Left colon (tissue), 2 donors: ENCODE measurements at places on chromosomes 3 and 15.

DNA sequence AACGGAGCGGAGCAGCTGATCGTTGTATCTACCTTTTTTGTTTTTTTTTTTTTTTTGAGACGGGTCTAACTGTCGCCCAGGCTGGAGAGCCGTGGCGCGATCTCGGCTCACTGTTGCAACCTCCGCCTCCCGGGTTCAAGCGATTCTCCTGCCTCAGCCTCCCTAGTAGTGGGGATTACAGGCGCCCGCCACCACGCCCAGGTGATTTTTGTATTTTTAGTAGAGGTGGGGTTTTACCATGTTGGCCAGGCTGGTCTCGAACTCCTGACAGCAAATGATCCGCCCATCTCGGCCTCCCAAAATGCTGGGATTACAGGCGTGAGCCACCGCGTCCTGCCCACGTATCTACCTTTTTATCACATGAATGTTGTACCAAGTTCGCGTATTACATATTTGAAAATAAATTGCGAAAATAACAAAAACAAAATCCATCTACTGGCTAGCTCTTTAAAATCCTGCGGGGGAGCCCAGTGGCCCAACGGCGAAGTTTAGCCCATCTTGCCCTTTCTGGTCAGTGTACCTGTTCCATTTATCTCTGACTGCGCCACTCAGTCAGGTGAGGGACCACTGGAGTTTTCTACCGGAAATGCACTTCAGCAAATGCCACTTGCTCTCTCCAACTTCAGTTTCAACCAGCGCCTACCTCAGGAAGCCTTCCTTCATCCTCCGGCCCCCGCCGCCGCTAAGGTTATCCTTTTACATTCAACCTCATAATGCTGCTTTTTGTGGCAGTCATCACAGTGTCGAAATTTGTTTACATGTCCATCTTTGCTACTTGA lies 1.2 kb upstream of the EIF3J start:
- DNase-seq, result peak; percentile 33

DNA sequence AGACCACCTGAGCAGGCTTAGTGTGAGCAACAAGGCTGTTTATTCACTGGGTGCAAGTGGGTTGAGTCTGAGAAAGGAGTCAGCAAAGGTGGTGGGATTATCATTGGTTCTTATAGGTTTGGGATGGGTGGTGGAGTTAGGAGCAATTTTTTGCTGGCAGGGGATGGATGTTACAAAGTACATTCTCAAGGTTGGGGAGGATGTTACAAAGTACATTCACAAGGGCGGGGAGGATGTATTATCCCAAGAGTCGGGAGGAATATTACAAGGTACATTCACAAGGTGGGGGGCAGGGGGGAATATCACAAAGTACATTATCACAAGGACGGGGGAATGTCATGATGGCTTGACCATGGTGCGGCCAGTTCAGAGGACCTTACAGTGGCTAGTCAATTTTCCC lies 32.9 kb upstream of the OSBPL11 start:
- no peak for DNase-seq

DNA sequence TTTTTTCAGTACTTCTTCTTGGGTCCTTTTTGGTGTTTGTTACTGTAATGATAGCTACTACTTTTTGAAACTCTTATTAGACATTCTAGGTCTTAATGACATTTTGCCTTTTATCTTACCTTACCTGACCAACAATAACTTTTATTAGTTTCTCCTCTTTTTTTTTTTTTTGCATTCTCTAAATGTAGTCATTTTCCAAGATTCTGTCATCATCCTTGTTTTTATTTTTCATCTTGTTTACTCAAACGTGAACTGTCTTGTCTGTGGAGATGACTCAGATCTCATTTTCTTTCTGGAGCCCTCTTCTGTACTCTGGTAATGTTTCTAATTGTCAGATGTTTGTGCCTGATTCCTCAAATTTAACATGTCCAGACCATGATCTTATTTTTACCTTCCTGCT lies 2.9 kb downstream of the ABHD5 start:
- DNase-seq, result no peak

DNA sequence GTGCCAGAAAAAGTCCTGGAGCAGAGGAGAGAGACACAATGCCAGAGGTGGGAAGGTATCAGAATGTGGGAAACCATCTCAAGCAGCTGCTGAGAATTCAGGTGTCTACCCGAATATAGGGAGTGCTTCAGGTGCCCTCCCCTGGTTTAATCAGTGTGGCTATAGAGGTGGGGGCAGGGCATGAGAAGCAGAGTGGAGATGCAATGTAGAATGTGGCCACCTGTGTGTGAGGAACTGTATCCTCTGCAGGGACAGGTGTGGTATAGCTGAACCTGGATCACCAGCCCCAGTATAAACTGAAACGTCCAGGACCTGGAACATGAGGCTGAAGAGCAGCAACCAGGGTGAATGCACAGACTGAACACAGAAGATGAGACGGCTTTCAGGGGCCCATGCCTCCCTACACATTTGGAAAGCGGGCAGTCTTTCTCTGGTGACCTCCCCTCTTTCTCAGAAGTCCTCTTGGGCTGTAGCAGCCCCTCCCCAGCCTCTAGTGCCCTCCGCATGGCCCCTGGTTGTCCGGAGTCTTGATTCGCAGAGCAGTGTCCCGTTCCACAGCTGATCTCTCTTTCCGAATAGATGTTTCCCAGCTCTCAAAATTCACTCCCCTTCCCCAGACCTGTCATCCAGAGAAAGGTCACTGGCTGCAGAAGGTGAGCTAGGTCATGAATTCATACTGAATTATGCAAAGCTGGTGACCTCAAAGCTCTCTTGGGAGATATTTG lies 103.1 kb downstream of the ABHD5 start:
- no peak for DNase-seq

DNA sequence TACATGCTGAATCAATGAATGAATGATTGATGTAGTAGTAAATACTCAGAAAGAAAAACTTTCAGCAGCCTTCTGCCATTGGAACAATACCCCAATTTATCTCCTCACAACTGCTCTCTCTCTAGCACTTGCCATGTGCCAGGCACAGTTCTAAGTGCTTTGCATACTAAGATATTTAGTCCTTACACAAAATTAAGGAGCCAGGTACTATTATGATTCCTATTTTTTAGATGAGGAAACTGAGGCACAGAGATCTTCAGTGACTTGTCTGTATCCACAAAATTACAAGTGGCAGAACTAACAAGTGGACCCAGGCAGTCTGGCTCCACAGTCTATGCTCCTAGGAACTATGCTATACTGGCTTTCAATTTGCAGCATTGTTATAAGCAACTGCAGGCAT lies 279.2 kb downstream of the LSAMP start:
- DNase-seq, result no peak

DNA sequence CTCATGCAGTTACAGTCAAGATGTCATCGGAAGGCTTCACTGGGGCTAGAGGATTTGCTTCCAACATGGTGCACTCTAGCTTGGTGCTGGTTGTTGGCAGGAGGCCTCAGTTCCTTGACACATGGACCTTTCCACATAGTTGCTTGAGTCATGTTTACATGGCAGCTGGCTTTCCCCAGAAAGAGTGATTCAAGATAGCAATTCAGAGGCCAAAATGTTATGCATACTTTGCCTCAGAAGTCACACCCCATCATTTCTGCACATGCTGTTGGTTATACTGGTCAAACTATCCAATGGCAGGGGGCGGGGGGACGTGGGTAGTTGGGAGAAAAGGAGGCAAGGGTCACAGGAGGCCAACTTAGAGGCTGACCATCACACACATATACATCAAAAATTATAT lies 58.7 kb downstream of the FOXB1 start:
- no peak for DNase-seq

DNA sequence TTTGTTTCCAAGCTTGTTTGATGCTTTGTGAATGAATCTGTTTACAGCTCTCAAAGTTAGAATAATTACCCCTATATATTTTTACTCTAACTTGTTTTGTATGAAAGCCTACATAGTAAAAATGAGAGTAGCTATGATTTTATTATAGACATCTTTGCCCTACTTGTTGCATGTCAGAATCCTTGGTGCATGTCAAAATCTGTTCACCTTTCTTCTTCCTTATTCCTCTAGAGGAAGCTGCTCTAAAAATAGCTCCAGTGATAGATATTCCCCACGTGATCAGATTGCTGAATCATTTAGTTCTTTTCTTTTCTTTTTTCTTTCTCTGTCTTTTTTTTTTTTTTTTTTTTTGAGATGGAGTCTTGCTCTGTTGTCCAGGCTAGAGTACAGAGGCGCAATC lies 39.8 kb downstream of the LRRC49 start:
- no peak for DNase-seq

GRCh38 chr15:94186770-94187331 lies 44.5 kb upstream of the MCTP2 start:
- no peak for DNase-seq

DNA sequence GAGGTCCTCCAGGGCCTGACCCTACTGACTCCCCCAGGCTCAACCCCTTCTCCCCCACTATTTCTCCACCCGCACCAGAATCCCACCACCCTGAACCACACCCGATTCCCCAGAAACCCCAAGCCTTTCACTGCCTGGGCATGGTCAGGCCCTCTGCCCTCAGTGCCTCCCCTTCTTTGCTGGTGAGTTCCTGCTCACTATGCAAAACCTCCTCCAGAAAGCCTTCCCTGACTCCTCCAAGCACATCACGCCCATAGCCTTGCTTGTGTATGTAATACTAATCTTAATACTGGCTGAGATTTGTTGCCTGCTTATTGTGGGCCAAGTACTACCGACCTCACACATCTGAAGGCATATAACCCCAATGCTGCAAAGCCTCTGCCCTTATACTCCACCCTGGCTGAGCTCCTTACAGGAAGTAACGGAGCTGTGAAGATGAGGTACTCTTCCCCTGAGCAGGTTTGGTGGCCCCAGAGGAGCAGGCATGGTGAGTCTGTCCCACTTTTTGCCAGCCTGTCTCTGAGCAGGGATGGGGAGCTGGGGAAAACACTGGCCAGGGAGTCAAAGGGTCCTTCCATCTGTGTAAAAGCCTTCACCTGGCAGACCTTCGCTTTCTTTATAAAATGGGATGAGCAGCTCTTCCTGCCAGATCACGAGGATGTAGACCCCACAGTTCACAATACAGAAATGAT lies 9.5 kb downstream of the RAB6B start:
- no peak for DNase-seq

- DNase-seq, result no peak
Observed at GRCh38 chr3:188916934-188917401, 254.8 kb upstream of the TPRG1 start.

GRCh38 chr15:80563372-80563997 lies 131.6 kb upstream of the ABHD17C start:
- DNase-seq, result no peak

GRCh38 chr15:66961407-66961884 lies 104.0 kb upstream of the SMAD3 start:
- no peak for DNase-seq

DNA sequence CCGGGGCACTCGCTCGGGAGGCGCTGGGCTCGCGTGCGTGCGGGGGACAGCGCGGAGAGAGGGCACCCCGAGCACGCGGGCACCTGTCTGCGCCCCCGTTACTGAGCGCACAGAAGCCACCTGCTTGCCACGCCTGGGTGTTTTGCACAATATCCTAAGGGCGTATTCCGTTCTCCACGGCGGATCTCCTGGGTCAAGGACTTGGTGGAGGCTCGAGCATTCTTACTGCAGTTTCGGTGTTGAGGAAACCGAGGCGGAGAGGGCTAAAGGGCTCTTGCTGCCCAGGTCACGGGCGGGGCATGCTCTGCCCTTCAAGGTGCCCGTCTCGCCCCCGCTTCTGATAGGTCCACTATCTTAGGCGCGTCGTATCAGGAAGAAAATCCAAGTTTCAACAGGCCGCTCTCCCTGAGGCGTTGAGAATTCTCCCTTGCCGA lies 526 bp downstream of the GPD1L start:
- peak; percentile 83 for DNase-seq

DNA sequence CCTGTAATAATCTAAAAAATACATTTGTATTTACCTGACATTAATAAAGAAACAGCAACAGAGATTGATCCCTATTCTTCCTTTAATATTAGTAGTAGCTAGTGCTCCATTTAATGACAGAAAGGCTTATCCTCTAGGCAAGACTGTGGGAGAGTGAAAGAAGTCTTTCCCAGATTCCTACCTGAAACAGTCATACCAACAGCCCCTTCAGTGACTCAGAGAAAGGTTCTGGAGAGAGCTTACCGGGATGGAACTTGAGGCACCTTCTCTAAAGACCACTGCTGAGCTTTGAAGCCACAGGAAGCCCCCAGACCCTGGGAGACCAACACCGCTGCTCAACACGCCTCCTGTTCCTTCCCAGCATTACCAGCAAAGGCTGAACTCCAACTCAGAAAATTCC lies 66.9 kb upstream of the FGF12 start:
- no peak for DNase-seq

DNA sequence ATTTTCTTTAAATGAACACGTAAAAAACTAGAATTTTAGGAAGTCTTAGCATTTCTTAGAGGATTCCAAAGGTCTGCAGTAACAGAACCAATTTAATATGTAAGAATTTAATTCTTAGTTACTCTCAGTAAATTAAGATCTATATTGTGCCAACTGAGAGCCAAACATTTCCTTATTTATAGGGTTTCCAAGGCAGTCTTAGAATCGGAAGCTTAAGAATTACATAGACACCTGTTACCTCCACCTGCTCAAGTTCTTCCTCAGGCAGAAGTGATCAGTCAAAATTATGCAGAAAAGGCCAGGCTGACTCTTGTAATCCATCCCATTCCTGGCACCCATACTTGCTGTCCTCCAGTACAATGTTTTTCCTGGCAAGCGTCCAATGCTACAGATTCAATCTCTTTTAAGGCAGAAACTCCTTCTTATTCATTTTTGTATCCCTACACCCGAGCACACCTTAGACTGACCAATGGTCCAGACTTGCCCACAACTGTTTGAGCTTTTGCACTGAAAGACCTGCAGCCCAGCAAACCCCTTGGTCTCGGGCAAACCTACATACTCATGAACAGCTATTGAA lies 64.3 kb downstream of the NCEH1 start:
- no peak for DNase-seq

DNA sequence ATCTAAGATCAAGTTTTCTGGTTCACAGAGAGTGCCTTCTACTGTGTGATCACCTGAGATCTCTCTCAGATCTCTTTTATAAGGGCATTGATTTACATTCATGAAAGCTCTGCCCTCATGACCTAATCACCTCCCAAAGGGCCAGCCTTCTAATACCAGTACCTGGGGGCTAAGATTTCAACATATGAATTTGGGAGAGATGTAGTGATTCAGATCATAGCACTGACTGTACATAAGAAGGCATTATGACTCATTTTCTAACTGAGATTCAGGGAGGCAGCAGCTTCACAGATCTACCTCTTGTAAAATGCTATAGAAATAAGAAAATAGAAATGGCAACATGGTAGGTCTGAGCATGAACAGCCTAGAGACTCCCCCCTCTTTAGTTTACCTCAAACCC lies 39.6 kb downstream of the VGLL3 start:
- no peak for DNase-seq

GRCh38 chr3:159886050-159886449 lies 102.6 kb upstream of the IL12A start:
- no peak for DNase-seq
